ENCODE measurements at places on chromosomes 13 and 19.
A peak's percentile ranks its signal among the peaks of the same experiment; 100 is the strongest.

DNA sequence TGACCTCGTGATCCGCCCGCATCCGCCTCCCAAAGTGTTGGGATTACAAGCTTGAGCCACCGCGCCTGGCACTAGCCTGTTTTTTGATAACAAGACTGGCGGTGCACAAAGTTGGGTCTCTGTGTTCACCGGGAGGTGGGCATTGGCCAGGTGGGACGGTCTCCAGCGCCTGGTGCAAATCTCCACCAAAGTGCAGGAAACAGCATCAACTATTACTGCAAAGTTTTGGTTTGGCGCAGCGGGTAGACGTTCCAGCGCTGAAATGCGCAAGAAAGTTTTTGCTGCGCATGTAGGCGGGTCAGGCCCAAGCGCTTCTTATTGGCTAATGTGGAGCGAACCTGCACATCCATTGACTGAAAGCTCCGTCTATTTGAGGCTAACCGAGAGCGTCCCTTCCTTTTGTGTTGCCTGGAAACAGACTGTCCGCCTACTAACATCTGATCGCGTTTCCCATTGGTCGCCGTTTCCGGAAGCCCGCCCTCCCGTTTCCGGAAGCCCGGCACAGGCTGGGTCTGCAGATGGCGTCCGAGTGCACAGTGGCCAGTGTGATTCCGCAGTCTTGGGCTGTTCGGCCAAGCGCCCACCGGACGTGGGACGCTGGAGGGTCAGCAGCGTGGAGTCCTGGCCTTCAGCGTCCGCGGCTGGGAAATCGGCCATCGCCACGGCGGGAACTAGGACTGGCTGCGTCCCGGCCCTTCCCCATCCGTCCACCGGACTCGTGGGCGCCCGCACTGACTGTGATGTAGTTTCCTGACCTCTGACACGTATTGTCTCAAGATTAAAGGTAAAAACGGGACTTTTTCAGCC, 53.3 kb upstream of the ZNF527 start:
- DNase-seq: peak; percentile 94

DNA sequence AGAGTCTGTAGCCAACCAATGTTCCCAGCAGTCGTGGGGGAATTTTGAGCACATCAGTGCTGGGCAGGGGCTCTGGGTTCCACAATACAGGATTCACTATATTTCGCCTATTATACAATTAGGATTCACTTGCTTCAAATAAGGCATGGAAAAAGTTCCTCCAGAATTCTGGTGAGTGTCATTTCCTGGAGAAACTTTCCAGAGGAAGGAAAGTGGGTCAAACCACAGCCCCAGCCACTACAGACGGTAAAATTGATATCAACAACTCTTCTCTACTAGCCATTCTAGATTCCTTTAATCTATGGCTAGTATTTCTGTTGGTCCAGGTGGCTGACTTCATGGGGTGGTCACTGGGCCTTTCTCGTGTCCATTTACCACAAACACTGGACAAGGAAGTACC, 10.5 kb downstream of the MYCBP2 start:
- DNase-seq: no peak

DNA sequence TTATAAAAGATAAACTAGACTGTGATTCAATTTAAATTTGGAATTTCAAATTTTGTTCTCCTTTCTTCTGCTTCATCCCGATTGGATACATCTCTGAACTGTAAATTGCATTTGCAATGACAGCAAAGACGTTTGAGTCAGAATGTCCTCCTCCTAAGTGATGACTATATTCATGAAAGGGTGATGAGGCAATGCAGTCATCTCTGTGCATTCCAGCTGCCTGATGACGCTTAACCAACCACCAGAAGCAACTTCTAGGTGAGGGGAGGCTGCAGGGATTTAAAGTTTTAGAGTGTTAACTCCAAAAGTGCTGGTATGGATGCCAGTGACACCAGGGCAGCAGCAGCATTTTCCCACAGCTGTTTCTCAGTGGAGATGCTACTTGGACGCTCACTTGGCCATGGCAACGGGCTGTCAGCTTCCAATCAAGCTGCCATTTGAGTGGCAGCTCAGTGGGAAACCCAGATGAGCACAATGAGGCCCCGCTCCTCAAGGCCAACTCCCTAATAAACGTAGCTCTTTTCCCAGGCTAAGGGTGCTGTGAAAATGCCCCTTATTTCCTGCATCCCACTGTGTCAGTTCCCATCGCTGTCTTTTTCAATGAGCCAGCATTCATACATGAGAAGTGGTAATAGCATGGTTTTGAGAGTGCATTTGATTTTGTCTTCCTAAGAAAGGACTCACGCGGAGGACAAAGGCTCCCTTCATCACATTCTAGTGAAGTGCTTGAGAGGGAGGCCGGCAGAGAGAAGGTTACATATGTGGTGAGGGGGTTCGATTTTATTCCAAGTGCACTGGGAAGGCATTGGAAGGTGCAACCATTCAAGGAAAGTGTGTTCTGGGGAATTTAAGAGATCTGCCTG, 45.2 kb upstream of the AMER2 start:
- no peak for DNase-seq

GRCh38 chr19:40523322-40524047, 53.2 kb upstream of the SHKBP1 start:
- peak; percentile 75 for DNase-seq

- DNase-seq: no peak
These were observed 8.0 kb downstream of the SPHK2 start for GRCh38 chr19:48627201-48627864.

GRCh38 chr13:42548731-42549551, 25.0 kb upstream of the TNFSF11 start:
- peak; percentile 79 for DNase-seq
